ENCODE measurements at places on chromosomes 6 and 20.

DNA sequence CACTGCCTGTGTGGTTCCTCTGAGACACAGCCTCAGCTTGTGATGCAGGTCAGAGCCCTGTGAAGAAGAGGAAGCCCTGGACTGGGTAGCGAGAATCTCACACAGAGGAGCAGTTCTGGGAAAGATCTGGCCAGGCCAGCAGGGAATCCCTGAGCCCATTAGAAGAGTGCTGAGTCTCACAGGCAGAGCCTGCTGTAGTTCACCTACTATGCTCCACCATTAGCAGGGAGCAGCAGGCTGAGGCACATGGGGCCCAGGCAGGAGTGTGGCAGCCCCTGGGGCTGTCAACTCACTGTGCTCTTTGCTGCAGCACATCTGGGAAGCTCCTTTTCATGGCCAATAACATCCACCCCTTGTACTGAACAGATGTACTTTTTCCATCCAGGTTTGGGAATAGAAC, 146.8 kb upstream of the B3GAT2 start:
- no peak for DNase-seq

GRCh38 chr6:45441851-45442453, 64.2 kb upstream of the SUPT3H start:
- DNase-seq, result no peak

DNA sequence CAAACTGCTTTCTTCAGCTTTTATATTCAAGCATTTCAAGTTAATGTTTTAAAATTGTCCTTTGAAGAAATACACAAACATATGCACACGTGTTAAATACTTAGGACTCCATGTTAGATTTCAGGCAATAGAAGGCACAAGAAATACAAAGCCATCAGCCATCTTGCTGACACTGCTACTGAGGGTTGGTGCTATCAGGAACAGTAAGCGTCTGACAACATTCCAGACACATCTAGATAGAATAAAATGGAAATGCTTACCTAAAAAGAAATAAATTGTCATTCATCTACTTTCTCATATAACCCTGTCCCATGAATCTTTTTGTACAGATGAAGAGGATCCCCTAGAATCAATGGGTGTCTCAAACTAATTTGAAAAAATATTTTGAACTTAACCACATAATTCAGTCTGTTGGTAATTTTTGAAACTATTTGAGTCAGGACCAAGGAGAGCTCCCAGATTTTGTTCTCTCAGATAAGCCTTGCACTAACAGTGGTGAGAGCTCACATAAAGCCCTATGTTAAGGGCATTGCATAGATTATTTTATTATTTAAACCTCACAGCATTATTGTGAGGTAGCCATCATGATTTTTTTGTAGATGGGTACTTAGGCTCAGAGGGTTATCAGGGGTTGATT, 631.1 kb upstream of the POU3F2 start:
- DNase-seq, result no peak

DNA sequence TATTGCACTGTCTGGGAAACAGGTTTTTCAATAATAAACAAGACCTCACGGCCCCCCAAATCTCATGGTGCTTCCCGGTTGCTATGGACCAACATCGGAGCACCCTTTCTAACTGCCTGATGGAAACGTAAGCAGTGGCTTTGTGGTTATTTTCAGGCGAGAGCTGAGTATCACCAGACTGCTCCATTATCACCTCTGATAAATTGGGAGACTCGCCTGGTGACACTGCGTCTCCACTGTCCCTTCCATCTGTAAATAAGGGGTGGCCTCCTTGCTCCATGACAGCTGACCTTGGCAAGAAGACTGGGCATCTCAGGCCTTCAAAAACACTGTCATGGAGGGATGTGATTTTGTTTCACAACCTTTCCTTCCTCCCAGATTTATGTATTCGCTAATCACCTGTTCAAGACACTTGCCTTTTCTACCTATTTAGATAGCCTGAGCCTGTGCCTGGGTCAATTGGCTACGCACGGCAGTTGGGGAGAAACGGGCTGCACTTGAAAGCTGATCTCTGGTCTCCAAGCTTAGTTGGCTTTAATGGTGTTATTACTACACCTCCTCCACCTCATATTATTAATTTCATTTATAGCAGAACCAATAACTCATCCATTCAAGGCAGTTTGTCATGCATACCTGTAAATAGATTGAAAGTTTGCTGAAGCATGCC, 17.7 kb upstream of the CDH4 start:
- DNase-seq, result no peak

DNA sequence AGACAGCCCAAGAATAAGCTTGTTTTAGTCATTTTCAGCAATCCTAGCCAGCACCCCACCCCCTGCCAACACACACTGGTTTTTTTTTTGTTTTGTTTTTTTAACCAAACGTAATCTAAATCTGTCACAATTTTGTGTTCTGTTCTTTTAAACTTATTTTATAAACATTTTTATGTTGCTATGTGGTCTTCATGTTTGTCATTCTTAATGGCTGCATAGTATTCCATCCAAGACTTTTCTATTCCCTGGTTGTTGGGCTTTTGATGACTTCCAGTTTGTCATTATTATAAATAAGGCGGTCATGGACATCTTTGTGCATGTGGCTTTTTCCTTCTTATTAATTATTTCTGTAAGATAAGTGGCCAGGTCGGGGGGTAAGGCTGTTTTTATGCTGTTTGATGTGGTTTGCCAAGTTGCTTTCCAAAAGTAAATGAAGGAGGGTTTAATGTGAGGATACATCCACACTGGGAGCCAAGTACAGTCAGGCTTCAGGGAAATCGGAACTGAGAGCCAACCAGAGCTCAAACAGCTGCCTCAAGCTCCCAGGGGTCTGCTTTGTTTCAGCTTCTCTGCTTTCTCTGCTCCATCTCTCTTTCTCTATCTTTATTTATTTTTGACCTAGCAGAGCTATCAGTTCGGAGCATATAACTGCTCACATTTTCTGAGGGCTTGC, 125.8 kb downstream of the VEGFA start:
- no peak for DNase-seq

- no peak for DNase-seq
These were observed 69.1 kb downstream of the FIG4 start for GRCh38 chr6:109760208-109760607.

DNA sequence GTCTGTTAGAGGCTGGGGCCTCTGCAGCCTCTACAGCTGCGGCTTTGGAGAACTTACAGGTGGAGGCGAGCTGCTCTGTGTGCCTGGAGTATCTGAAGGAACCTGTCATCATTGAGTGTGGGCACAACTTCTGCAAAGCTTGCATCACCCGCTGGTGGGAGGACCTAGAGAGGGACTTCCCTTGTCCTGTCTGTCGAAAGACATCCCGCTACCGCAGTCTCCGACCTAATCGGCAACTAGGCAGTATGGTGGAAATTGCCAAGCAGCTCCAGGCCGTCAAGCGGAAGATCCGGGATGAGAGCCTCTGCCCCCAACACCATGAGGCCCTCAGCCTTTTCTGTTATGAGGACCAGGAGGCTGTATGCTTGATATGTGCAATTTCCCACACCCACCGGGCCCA, 2.6 kb downstream of the TRIM39 start:
- DNase-seq, result no peak

DNA sequence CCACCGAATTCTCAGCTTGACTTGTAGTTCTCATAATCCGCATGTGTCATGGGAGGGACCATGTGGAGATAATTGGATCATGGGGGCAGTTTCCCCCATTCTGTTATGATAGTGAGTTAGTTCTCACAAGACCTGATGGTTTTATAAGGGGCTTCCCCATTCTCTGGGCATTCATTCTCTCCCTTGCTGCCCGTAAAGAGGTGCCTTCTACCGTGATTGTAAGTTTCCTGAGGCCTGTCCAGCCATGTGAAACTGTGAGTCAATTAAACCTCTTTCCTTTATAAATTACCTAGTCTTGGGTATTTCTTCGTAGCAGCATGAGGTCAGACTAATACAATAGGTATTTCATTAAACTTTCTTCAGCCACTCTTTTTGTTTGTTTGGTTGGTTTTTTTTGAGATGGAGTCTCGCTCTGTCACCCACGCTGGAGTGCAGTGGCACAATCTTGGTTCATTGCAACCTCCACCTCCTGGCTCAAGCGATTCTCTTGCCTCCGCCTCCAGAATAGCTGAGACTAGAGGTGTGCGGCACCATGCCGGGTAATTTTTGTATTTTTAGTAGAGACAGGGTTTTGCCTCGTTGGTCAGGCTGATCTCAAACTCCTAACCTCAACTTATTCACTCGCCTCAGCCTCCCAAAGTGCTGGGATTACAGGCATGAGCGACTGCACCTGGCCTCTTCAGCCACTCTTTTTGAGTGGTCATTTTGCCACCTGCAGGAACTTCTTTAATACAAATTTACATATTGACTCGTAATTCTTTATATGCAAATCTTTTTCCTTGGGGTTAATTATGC, 36.3 kb downstream of the GSTA2 start:
- no peak for DNase-seq

DNA sequence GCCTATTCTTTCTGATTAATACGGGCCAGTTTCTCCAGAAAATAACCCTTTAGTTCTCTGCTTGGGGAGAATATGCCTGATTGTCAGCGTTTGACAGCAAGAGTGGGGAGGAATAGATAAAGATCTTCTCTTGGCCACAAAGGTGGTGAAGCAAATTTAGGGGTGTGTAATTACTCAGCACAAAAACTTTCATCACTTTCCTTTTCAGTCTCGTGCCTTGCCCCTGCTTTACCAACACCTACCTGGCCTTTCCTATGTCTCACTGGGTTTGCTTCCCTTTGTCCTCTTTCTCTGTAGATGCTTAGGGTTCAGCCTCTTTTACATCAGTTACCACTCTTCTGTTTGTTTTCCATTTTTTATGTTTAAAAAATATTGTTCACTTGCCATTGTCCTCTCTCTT, 99.2 kb downstream of the MCHR2 start:
- DNase-seq, result no peak

All from activated naive CD8-positive, alpha-beta T cell treated with anti-CD3 and anti-CD28 coated beads, Interleukin-2, amount 10 ng/mL, durations not matched to agents 7 days and 5 days (primary cell).